ENCODE measurements at places on chromosomes 2 and 18.

DNA sequence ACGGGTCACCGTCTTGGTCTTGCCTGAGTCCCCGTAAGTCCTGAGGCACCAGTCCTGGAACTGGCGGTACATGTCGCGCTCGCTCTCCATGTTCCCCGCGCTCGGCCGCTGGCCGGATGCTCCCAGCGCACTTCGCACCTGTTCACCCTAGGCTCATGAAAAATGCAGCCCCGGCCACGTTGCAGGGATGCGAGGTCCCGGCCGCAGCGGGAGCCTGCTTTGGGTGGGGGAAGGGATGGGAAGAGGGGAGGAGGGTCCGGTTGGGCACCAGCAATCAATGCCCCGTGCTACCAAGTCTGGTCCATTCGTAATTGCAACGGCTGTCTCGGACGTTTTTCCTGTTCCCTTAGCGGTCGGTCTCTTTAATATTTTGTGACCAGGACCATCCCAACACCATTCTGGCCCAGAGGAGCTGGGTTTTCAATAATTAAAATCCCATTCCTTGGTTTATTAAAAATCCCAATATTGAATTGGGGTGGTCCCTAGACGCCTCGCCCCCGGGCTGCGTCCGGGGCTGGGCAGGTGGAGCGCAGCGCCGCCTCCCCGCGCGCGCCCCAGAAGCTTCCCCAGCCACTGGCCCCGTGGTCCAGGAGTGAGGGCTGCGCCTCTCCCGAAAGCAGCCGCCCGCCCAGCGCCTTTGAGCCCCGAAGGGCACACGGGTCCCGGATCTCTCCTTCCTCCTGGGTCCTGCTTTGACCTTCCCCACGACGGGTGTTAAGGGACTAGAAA is 1.4 kb downstream of the NOL4 start:
- no peak for DNase-seq

DNA sequence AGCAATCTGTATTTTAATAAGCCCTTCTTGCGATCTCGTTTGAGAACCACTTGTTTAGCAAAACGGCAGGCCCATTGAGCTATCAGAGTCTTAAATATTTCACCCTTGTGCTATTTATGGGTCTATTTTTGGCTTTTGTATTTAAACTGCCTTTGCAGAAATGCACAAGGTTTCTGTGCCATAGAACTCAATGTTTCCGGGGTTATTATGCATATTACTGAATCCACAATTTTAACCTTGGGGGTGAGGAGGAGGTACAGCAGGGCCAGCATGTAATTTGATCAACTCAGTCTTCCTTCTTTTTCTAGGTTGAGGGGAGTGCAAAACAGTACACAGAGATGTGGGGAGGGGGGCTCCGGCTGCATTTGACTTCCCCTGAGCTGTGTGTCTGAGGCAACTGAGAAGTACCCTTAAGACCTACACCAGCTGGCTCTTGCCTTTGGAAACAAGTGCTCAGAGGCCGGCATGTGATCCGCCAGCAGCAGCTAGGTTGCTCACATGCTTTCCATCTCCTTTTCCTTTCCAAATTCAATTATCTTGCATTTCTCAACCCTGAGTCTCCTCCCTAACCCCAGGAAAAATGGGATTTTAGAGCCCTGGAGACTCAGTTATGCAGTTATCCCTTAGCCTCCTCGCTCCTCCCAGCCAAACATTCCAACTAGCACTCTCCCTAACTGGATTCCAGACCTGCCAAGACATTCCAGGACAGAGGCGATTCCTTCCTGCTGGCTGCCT is 103.0 kb downstream of the HNRNPLL start:
- DNase-seq: no peak

DNA sequence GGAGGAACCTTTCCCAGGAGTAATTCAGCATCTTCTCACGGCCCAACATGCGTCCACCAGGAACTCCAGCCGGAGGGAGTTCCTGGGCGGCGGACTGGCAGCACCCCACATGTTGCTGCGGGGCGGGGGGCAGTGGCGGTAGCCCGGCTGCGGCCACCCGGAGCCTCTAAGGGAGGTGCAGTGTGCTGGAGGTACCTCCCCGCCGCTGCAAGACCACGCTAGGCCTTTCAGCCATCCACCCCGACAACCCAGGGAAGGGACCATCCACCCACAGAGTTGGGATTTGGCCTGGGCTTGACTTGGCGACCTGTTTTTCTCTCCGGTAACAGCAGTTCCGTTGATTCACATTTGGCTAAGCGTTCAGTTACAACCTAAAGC is 625 bp downstream of the LYPD6 start:
- no peak for DNase-seq

- DNase-seq: no peak
These were observed 249.1 kb upstream of the RBMS1 start for GRCh38 chr2:160742667-160743066.

DNA sequence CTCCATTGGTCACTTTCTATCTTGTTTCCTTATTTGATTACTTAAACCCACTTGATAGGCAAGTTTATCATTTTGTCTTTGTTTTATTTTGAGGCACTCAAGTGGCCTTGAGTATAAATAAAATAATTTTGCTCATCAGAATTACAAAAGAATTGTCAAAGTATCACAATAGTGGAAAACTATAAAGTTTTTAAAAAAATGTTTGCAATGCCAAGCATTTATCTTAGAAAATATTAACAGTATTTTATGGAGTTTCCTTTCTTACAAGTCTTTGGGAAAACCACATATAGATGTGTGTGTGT is 14.7 kb downstream of the PMS1 start:
- no peak for DNase-seq

DNA sequence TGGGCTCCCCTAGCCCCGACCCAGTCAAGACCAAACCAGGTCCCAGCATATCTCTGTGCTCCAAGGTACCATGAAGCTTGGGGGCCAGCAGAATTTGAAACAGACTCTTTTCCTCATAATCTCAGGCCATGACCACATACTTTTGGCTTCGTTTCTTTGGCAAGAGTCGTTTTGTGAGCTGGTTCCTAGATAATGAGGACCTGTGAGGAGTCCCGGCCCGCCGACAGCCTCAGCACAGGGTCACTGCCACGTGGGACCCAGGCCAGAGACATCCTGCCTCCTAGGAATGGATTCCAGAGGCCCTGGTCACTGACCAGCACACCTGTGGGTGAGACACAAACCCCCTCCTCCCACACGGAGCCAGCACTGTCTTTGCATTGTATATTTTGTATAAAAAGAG is 73.5 kb downstream of the VAPA start:
- no peak for DNase-seq

DNA sequence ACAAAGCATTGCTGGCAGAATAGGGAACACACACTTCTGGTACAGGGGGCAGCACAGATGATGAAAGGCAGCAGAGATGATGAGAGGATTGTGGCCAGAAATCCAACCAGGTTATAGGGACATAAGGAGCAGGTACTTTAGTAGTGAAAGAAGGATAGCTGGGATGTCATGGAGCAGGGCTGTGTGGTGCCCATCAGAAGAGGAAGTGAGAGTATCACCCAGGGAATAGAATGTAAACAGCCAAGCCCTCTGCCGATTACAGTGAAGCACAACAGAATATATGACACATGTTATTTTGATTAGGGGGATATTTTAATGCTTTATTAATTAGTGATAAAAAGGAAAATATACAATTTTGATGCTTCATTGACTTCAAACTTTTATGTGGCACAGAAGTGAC is 883.4 kb upstream of the CDH2 start:
- DNase-seq: no peak

DNA sequence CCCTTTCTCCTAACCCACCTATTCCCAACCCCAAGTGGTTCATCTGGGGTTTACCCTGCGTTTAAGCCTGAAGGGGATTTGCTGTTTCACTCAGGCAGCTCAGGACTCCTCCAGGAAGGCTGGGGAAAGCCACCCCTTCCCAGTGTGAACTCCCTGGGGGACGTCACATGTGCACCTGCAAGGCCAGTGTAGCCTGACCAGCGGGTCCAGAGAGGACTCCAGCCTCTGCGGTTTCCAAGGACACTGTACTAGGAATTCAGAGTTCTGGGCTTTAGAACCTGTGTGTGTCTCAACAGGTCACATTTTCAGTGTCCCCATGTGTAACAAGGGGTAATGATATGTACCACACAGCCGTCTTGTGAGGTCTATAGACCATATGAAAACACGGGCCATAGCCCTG is 17.9 kb downstream of the EHD3 start:
- no peak for DNase-seq

DNA sequence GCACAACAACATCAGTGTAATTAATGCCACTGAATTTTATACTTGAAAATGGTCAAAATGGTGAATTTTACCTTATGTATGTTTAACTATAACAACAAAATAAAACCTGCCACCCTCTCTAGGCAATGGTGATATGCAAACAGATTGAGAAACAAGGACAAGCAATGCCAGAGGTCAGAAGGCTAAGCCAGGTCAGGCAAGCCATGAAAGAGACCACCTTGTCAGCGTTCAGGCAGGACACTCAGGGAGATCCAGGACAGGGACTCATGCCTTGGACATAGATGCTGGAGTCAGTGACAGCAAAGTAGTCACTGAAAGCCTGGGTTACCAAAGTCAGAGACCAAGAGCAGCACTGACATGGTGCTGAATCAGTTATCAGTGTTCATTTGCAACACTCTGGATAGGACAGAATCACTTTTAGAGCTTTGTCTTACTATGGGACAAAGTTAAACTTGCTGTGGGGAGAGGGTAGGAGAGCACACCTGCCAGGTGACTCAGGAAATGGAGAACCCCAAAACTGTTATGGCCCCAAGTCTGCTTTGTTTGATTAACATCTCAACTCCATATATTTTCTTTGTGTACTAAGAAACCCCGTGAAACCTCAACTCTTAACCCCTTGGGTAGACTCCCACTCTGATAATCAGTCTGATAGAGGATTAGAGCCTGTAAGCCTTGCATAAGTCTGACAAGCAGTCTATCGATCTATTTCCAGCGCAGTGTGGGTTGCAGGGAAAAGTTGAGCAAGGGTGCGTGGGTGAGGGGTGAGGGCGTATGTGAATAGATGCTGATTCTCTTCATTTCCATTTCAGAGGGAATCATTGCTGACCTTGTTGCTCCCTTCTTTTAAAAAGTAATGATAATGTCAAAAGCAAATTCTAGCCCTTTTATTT is 48.7 kb upstream of the ZNF385B start:
- DNase-seq: no peak
